ENCODE measurements at places on chromosomes 7 and 10. TPM values are rescaled to one million over a fixed set of nuclear protein-coding genes. Genes with fewer than 3 reads are reported as not detected.

DNA sequence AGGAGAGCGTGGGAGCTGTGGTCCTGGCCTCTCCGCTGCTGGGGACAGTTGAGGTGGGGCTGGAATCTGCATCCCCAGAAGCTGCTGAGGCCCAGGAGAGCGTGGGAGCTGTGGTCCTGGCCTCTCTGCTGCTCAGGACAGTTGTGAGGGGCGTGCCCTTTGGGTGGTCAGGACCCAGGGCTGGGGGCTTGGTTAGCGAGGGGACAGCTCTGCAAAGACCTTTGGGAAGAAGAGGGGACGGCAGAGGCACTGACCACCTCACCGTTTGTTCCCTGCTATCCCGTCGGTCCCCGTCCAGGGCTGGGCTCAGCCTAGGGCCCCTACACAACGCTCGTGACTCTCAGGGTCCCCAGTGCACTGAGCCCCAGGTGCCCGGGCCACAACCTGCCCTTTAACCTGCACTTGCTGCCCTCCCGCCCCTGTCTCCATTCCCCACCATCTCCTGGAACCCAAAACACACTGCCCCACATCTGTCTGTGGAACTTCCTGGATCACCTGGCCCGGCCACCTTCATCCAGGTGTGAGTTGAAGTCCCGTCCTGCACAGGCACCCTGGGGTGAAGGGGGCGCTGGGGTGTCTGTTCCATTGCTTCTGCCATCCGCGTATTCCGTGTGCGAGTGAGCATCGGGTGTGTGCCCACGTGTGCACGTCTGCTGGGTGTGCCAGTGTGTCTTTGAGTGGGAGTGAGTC is 14.1 kb downstream of the FOXL3 start:
- no peak for DNase-seq

DNA sequence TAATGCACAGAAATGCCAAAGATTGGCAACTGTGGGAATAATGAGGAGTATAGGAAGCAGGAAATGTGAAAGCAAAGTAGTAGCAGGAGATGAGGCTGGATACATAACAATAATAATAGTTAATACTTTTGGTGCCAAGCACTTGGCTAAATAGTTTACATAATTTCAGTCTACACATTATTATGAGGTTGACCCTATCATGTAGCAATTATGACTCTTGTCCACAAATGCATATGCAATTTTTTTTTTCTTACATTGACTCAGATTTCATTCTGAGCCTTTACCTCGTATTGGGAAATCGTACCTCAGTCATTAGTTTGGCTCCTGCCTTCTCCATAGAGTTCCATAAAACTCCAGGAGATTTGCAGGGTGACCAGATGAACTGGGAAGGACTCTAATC is 219.9 kb downstream of the SUGCT start:
- DNase-seq = no peak

- DNase-seq = no peak
Measured at GRCh38 chr10:23604613-23605012, 165.7 kb downstream of the OTUD1 start.

DNA sequence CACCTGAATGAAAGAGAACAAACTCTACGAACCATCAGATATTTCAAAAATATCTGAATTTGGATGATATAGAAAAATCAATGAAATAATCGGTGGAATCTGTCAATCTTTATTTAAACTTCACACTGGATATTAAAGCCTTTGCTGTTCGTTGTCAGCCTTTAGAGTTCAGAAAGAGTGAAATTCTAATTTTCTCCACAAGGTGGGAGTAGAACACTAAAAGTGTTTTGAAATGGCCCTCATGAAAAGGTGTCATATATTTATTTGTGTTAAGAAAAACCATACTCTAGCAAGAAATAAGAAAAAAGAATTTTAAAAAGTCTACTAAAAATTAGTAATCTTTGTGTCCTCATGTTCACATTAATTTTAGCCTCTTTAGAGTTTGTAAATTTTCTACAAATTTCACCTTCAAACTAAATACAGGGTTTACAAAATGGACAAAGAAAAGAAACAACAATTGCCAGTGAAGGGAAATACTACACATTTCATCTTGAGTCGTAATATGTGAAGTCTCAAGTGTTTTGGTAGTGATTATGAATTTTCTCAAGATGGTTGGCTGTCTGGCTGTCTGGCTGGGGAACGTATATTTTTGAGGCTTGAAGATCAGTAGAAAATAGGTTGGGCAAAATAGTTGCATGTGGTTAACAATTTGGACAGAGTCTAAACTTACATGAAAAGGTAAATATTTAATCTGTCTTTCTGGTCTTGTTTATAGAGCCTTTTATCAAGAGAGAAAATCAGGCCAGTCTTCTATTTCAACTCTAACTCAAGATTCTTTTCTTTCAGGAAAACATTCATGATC is 43.7 kb downstream of the DNAJB9 start:
- no peak for DNase-seq

- DNase-seq = no peak
Measured at GRCh38 chr7:50655020-50655419, 89.8 kb upstream of the DDC start.

GRCh38 chr10:78327778-78328591 is 294.3 kb downstream of the RPS24 start:
- no peak for DNase-seq

- no peak for DNase-seq
Measured at GRCh38 chr10:115001506-115002381, 63.7 kb downstream of the TRUB1 start.

GRCh38 chr10:84607044-84607443 is 278.7 kb downstream of the CCSER2 start:
- no peak for DNase-seq

DNA sequence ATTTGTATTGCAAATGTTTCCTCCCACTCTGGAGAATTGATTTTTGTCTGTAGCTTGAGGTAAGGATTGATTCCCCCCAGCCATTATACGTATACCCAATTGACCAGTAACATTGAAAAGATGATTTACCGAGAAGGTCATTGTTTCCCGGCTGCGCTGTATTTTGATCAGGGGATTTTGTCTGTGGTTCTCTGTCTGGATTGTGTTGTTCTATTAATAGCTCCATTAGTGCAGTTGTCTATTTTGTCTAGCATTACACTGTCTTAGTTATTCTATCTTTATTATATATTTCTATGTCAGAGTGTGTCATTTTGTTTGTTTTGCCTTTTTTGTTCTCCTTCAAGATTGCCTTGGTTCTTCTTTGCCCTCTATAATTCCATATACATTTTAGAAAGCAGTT is 37.7 kb downstream of the AHR start:
- no peak for DNase-seq

DNA sequence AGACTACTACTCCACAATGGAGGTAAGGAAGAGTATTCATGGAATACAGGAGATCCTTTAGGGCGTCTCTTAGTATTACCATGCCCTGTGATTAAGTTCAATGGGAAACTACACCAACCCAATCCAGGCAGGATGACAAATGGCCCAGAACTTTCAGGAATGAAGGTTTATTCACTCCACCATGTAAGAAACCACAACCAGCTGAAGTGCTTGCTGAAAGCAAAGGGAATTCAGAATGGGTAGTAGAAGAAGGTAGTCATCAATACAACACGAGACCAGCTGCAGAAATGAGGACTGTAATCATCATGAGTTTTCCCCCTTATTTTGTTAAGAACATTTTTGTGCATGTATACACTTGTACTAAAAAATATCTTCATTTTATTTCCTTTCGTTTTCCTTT is 76.6 kb downstream of the GPR37 start:
- DNase-seq = no peak

DNA sequence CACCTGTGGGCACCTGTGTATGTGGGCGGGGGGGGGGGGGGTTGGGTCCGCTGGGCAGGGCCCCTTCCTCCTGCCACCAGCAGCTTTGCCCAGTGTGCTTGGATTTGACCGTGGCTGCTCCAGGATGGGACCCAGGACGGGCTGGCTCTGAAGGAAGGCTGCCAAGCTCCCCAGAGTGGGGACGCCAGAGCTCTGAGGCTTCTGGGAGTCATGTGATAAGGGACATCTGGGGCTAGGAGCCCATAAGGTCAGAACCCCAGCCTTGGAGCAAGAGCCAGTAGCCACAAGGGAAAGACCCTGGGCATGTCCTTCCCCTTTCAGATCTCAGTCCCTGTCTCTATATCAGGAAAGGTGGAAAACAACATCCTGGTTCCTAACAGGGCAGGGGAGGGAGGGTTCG is 21.8 kb upstream of the AMZ1 start:
- DNase-seq = no peak

- DNase-seq = no peak
Measured at GRCh38 chr7:155980841-155981240, 168.6 kb upstream of the SHH start.

DNA sequence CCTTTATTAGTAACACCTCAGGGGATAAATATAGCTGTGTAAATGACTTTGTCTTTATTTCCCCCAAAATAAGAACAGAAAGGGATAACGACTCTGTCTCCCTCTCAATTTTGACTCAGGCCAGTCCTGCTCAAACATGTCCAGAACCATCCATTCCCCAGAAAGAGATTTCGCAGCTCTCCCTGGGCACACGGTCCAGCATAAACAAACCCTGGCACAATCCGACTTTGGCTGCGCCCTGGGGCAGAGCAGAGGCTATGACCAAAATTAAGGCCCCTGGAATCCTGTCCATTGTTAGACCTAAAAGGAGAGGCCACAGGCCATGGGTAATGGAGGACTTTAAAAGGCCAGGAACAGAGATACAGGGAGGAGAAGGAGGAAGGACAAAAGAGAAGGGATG is 99.1 kb downstream of the PRPF18 start:
- DNase-seq = no peak

GRCh38 chr7:22733761-22734160 is 6.8 kb downstream of the IL6 start:
- DNase-seq = no peak

- DNase-seq = no peak
Measured at GRCh38 chr10:45403151-45403550, 29.1 kb downstream of the ALOX5 start.

DNA sequence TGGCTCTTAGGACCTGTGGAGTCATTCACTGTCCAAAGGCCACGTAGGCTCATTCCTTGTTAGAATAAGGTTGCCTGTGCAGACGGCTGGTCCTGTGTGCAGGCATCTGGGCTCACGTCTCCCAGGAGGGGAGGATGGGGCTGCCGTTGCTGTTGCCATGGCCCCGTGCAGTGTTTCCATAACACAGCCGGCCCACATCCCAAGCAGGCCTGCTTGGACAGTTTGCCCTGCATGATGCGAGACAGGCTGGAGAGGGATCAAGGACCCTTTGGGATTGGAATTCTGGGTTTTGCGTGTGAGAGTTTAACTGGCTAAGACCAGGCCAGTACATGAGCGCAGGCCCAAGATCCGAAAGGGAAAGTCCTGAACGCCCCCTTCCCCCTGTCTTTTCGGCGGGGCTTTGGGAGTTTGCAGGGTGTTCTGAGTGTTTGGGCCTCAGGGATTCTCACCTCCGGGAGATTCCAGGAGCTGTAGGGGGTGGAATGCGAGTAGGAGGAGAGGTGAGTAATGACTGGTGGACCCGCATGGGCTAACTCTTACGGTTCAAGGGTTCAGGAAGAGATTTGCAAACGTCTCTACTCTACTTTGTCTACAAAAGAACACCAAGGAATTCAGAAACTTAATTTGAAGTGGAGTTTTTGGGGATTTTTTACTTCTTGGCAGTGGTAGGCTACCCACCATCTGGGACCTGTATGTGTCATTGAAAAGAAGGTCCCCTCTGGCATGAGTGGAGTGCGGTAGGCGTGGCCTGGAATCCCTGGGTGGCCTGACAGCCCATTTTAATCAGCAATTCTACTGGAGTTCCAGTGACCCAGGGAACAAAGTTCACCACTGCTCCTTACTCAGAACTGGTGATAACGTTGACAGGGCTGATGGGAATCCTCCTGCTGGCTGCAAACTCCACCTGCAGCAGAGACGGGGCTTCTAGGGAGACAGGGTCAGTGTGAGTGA is 125.4 kb downstream of the ITIH5 start:
- no peak for DNase-seq

DNA sequence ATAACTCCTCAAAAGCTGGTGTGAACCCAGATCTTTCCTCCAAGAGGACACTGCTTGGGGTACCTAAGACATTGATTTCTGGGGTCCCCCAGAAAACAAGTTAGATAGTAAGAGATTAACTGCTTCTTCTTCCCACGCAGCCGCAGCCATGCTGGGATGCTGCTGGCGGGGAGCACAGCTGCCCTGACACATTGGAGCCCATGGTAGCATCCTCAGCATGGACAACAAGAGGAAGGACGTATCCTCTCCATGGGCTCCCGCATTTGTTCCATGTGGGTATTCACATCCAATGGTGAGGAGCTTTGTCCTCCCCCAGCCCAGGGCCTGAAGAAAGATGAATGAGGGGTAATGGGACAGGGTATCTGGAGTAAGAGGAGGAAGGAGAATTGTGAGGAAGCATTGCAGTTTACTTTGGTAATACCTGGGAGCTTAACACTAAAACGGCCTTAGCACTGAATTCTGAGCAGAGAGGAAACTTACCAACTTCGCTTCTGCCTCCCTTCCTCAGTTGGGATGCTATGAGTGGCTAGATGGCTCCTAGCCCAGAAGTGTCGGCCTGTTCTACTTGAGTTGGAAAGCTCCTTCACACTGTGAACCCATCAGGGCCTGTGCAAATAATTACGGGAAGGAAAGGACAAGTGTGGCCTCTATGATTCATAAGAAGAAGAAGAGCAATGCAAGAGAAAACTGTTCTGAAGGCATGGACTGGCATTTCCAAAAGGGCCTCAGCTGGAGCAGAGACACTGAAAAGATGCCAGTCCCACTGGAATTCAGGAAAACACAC is 43.9 kb downstream of the C10orf120 start:
- no peak for DNase-seq

GRCh38 chr10:34638406-34639054 is 176.6 kb downstream of the PARD3 start:
- DNase-seq = peak; percentile 63

DNA sequence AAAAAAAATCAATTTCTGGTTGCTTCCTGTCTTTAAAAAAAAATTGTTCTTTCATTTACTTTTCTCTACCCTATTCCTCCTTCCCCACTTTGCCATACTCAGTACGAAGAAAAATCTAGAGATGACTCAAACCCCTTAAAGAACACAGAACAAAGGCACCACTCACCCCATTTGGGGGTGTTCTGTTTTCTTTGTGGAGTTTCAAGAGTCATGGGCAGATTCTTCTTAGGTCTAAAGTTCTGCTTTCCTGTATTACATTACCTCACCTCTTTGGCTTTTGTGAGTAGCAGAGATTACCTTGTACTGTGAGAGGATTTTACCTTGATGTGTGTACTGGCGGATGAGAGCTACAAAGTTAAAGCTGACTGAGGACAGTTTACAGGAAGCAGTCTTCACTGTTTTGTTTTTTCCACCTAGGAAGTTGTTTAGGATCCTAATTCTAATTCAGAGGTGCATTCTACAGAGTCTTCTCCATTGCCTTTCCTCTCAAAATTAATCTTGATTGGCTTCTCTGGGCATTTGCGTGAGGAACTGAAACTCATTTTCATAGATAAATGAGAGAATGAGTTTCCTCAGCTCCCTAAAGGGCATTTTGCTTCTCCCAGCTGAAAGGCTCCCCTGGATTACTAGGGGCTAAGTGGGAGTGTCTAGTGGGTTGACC is 20.7 kb downstream of the AVL9 start:
- peak; percentile 19 for DNase-seq

GRCh38 chr10:78684947-78685346 is 383.8 kb upstream of the ZMIZ1 start:
- DNase-seq = no peak

Gene LIPJ
- not detected for total RNA-seq

Gene LRIT1
- total RNA-seq = not detected

Gene ARHGAP21
- total RNA-seq = 22.9 TPM

Gene JCAD
- total RNA-seq = 0.29 TPM

Gene CHN2
- 1.2 TPM for total RNA-seq

All from activated T-cell treated with anti-CD3 and anti-CD28 coated beads, Interleukin-2, amount 50 U/mL, for 72 hours (primary cell).